Occipital lobe (tissue), 3 donors: ENCODE measurements at places on chromosomes 1 and 21.
A peak's percentile ranks its signal among the peaks of the same experiment; 100 is the strongest.

DNA sequence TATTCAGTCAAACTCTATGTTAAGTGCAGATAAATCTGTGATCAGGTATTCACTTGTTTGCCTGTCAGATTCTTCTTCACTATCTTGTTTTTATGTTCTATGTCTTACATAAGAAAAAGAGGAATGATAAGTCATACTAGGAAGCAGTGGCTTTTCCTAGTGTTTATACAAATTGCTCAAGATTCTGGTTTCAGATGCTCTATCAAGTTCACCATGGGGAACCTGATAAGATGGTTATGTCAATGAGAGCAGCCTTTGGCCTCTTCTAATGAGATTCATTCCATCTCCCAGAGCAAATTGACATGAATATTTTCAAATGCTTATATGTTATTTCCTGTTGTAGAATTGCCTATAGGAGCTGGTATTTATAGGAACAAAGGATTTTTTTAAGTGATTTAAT, 218.8 kb upstream of the TMPRSS15 start:
- DNase-seq, result no peak

DNA sequence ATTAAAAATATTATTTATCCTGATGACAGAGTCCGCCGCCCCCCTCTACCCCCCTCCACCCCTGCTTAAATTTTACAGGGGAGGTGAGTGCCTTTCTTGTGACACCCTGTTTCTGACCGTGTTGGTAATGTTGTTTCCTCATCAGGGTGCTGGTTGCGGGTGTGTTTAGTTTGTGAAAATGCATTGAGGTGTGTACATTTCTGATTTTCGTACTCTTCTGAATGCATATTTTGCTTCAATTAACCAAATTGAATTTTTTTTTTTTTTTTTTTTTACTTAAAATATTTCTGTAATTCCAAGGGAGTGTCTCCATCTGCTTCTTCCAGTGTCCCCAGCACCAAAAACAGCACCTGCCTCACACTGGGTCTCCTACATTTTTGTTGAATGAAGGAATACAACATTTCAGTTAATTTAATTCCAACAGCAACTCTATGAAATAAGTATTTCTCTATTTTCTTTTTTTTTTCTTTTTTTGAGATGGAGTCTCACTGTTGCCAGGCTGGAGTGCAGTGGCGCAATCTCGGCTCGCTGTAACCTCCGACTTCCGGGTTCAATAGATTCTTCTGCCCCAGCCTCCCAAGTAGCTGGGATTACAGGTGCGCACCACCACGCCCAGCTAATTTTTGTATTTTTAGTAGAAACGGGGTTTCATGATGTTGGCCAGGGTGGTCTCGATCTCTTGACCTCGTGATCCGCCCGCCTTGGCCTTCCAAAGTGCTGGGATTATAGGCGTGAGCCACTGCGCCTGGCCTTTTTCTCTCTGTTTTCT, 5.6 kb upstream of the SLC2A1 start:
- DNase-seq, result no peak

DNA sequence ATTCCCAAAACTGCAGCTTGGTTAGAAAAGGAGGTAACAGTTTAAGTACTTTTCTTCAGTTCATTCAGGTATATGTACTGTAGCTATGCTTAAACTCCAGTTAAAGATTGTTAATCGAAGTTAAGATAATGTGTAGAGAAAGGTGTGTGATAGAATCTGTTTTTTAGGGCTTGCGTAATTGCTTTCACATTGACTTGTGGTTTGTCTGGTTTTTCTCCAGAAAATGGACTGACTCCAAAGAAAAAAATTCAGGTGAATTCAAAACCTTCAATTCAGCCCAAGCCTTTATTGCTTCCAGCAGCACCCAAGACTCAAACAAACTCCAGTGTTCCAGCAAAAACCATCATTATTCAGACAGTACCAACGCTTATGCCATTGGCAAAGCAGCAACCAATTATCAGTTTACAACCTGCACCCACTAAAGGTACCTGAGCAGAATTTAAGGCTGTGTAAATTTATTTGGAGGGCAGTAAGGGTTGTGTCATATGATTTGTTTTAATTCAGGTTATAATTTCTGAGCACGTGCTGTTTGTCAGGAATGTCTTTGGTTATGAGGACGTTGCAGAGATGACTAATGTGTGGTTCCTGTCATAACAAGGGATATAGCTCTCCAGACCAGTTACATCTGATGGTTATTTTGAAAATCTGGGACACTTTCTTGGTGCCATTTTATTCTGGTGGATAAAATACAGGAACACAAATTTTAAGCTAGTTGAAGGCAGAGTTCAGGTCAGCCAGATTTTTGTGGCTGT, 26.0 kb downstream of the ATF6 start:
- no peak for DNase-seq

GRCh38 chr1:226634166-226634588, 85.6 kb downstream of the STUM start:
- peak; percentile 41 for DNase-seq

- no peak for DNase-seq
Observed at GRCh38 chr1:29655945-29656850, 419.9 kb downstream of the PTPRU start.

DNA sequence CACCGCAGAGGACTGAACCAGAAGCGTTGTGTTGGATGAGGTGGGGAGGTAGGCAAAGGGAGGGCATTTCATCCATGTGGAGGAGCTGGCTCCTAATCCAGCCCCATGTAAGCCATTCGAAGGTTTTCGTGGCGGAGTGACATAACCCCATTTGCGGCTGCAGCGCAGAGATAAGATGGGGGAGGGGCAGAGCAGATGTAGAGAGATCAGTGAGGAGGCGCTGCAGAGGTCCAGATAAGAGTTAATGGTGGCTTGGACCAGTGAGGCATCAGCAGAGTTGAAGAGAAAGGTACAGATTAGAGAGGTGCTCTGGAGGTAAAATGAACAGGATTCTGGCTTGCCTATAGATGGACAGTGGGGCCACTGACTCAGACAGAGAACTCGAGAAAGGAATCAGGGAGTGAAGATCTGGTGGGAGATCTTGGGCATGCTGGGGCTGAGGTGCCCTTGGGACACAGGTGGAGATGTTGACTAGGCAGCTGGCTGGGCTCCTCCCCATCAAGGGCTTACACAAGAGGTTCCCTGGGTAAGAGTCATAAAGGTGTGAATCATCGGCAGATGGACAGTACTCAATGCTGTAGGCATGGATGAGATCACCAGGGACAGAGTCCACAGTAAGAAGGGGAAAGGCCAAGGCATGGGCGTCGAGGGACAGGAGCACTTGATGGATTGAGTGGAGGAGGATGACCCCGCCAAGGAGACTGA, 7.8 kb upstream of the PTPRF start:
- no peak for DNase-seq

DNA sequence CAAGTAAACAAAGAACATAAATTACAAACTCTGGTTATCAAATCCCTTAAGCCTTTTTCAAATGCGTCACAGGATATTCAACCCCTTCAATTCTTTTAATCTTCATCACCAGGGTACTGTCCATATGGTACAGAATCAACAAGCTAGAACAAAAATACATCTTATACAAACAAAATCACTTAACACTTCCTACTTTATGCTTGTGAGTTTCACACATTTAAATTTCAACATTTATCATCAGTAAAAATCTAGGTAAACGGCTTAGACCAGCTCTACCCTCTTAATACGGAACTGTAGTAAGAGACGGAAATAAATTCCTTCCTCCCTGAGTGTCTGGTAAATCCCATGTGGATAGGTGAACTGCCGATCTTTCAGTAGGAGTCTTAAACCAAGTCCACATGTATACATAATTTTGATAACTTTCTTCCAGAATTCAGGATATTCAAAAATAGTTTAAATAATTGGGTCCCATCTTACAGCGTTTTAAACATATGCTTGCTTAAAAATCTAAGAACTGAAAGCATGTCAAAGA, 1.0 kb downstream of the CCDC181 start:
- no peak for DNase-seq

- no peak for DNase-seq
Observed at GRCh38 chr1:202687370-202687769, 22.9 kb downstream of the SYT2 start.

- DNase-seq, result peak; percentile 36
Observed at GRCh38 chr1:56645677-56646305, 677 bp downstream of the PRKAA2 start.

- peak; percentile 35 for DNase-seq
Observed at GRCh38 chr1:10074059-10074851, 41.5 kb downstream of the UBE4B start.

DNA sequence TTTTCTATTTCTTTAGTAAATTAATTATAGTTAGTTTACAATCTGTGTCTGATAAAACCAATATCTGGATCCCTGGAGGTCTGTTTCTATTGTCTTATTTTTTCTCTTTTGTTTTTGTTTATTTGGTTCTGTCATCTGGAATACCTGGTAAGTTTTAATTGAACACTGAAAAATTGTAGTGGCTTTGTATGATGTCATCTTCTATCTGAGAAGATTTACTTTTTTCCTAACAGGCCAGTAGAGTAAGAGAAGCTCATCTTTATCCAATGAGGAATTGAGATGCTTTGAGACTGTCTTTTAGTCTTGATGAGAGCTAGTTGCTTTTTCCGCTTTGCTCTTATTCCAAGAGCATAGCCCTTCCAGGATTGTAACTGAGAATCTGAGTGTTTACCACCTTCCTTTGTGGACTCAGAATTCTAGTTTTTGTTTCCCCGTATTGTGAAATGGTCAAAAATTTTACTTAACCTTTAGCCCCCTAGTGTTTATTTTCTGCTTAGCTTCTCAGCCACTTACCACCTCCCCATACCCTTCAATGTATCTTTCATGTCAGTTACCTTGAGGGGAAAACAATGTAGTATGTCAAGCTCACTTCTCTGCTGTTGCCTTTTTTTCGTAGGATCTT, 25.0 kb downstream of the PTGFRN start:
- DNase-seq, result no peak

GRCh38 chr1:177912991-177913390, 56.9 kb downstream of the SEC16B start:
- DNase-seq, result no peak

DNA sequence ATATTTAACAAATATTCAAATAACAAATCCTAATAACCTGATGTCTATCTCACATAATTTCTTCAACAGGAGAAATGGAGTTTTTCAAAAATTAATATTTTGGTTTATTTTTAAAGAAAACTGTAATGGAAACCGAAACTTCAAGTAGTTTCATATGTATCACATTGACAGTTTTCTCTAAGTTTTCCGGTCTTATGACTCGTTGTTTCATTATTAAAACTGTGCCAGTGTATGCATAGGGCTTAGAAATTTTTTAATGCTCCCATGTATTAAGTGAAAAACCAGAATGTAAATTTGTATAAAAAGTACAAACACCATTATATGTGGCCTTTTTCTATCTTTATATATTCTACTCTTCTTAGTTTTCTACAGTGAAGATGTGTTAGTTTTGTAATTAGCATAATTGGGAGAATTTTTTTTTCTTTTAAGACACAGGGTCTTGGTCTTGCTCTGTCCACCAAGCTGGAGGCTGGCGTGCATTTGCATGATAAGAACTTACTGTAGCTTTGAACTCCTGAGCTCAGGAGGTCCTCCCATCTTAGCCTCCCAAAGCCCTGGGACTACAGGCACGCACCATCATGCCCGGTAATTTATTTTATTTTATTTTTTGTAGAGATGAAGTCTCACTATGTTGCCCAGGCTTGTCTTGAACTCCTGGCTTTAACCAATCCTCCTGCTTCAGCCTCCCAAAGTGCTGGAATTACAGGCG, 43.9 kb upstream of the SAMSN1 start:
- DNase-seq, result no peak

DNA sequence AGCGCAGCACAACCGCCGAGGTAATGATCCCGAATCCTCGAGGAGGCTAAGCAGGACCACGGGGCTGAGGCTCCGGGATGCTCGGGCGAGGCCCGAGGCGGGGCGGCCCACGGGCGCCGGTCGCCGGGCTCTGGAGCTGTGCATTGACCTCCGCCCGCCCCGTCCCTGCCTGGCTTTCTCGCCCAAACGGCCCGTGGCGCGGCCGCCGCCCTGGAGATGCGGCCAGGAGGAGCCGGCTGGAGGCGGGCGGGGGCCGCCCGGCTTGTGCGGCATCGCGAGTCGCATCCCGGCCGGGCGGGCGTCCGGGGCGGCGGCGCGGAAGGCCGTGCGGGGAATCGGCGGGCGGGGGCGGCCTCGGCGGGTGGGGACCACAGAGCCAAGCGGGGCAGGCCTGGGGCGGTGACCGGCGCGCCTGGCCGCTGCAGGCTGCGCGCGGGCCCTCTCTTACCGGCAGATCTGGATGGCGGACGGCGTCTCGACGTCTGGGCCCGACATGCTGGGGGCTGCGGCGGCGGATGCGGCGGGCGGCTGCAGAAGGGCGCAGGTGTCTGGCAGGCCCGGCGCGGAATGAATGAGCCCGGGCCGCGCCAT, 663 bp downstream of the ACOT7 start:
- DNase-seq, result no peak

- DNase-seq, result no peak
Observed at GRCh38 chr1:234970731-234971476, 157.7 kb downstream of the TOMM20 start.

DNA sequence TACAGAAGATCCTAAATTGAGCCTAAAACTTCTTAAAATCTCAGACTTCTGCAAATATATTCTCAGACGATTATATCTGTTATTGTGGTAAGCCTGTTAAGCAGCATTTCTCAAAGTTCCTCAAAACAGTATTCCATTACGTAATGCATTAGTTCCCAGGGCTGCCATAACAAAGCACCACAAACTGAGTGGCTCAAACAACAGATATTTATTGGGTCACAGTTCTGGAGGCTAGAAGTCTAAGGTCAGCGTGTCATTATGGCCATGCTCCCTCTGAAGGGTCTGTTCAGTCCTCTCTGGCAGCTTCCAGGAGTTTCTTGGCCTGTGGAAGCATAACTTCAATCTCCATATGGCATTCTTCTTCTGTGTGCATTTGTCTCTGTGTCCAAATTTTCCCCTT, 103.5 kb upstream of the ST6GALNAC5 start:
- DNase-seq, result no peak

GRCh38 chr1:228540161-228540917, 53.2 kb downstream of the RNF187 start:
- no peak for DNase-seq

- no peak for DNase-seq
Observed at GRCh38 chr1:23908453-23909341, 4.5 kb downstream of the CNR2 start.

DNA sequence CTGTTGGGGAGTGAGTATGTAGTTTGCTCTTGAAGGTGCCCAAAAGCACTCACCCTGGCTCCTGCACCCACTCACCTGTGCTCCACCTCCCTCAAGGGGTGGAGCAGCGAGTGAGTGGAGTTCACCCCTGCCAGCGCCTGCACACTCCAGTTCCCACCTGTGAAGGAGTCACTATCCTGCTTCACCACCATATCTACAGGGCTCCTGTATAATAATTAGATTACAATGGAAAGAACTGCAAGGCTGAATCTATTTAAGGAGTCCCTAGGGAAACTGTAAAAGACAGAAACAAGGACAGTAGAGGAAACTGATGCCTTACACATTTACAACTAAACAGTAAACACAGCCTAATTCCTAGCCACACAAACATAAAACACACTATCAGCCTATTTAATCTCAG, 4.1 kb downstream of the DNAI4 start:
- DNase-seq, result no peak

GRCh38 chr1:20448671-20449071, 37.3 kb downstream of the CAMK2N1 start:
- peak; percentile 62 for DNase-seq

- DNase-seq, result no peak
Observed at GRCh38 chr1:150567341-150567716, 12.1 kb downstream of the MCL1 start.

- no peak for DNase-seq
Observed at GRCh38 chr1:175163702-175164101, 28.9 kb downstream of the KIAA0040 start.

- no peak for DNase-seq
Observed at GRCh38 chr1:101128211-101128727, 102.7 kb upstream of the DPH5 start.
